Fibroblast of the conjunctiva (primary cell): ENCODE measurements at places on chromosomes 3 and 15.

GRCh38 chr15:53565721-53566120, 193.7 kb downstream of the WDR72 start:
- no peak for DNase-seq

DNA sequence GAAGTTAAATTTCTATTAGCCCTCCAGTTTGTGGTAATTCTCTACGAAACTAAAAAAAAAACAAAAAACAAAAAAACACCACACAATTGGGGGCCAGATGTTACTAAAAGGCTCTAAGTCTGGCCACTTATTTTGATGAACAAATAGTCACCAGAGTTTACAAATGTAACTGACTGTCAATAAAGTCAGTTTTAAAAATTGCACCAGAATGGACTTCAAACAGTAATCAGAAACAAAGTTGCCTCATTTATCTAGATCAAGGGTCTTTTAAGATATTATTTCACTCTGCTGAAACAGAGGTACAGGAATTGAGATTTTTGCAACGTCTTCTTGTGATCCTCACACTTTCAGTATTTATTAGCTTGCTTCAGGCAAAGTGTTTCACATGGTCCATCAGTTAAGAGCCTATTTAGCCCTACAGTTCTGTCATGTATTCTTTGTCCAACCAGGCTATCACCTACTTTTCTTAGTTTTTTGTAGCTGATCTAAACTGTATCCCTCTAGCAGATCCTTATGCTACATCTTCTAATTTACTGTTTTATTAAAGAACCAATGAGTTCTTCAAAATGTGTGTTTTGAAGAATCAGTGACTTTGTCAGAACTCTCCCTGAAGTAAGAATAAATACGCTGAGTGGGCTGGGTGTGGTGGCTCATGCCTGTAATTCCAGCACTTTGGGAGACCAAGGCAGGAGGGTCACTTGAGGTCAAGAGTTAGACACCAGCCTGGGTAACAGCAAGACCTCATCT, 74.7 kb downstream of the ANKRD28 start:
- DNase-seq, result no peak

GRCh38 chr3:100629421-100630127, 20.2 kb downstream of the ADGRG7 start:
- DNase-seq, result no peak

DNA sequence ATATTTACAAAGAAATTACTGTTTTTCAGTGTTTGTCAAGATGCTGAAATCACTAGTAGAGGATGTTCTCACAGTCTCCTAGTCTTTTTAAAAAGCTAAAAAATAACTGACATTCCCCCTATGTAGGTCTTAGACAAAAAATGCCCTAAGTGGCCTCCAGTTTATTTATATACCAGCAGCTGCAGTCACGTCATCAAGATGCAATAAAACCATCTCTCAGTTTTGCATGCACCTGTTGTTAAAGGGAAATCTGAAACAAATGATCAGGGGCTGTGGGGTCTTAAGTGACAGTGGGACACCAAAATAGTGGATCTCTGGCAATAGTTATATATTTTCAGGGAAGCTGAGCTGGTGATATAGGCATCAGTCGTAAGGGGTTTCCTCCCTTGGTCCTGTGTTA, 146.5 kb upstream of the ARPP21 start:
- DNase-seq, result no peak

GRCh38 chr15:65302061-65302460, 2.4 kb upstream of the RNU5B-1 start:
- DNase-seq, result no peak

GRCh38 chr3:52524752-52525679, 8.6 kb downstream of the NT5DC2 start:
- no peak for DNase-seq

- DNase-seq, result peak; percentile 1
Observed at GRCh38 chr15:29364426-29365078, 94.9 kb upstream of the NSMCE3 start.
